ENCODE measurements at places on chromosomes 13 and 19. TPM values are rescaled to one million over a fixed set of nuclear protein-coding genes. Genes with fewer than 3 reads are reported as not detected.

DNA sequence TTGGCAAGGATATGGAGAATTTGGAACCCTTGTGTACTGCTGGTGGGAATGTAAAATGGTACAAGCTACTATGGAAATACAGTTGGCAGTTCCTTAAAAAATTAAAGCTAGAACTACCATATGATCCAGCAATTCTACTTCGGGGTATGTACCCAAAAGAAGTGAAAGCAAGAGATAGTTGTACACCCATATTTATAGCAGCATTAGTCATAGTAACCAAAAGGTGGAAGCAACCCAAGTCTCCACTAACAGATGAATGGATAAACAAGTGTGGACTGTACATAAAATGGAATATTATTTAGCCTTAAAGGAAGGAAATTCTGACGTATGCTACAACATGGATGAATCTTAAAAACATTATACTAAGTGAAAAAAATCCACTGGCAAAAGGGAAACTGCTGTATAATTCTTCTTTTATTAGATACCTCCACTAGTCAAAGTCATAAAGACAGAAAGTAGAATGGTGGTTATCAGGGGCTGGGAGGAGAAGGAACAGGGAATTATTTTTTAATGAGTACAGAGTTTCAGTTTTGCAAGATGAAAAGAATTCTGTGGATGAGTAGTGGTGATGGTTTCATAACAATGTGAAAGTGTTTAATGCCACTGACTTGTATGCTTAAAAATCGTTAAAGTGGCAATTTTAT lies 141.6 kb downstream of the RXFP2 start:
- H3K36me3 ChIP-seq = no peaks in the 10 kb centered on the region
- no peaks in the 10 kb centered on the region for H3K4me1 ChIP-seq
- H3K27me3 ChIP-seq = no peaks in the 10 kb centered on the region
- H3K4me3 ChIP-seq = no peak overlapping the region
- DNase-seq = no peak

GRCh38 chr13:98536729-98537128 lies 40.2 kb downstream of the STK24 start:
- no peaks in the 10 kb centered on the region for H3K36me3 ChIP-seq
- H3K27me3 ChIP-seq = no peaks in the 10 kb centered on the region
- no peak overlapping the region for H3K27ac ChIP-seq

DNA sequence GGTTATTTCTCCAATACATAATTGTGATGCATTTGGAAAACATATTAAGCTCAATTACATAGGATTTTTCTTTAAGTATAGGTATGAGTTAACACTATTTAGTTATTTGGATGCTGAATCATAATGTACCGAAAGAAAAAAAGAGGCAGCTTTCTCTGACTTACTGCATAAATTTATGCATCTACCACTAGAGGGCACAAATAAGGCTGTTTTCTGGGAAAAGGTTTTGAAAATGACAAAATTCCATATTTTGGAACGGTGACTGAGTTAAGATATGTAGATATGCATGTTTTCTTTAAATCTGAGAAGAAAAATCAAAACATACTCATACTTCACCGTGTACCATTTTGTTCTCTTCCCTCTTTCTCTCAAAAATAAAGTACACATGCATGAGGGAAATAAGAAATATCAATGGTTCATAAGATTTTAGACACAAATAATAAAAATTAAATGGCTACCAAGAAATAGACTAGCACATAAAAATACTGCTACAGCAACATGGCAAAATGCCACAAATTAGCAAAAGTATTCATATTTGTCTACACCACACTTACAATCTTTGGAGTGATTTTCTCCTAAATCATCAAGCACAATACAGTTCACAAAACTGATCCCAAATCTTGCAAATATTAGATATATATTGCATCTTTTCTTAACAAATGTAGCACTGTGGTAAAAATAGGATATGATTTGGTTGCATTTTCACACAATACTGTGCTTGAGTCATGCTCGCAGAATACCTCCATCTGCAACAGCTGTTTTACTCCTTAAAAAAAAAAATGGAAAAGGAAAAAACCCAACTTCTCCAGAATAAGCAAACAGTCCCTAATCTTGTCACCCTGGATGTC lies 260.0 kb downstream of the FGF14 start:
- H3K36me3 ChIP-seq = no peaks in the 10 kb centered on the region
- H3K27ac ChIP-seq = no peak overlapping the region
- no peak for DNase-seq

GRCh38 chr19:39765091-39766076 lies 13.3 kb upstream of the LEUTX start:
- H3K36me3 ChIP-seq = no peaks in the 10 kb centered on the region
- H3K27me3 ChIP-seq = no peaks in the 10 kb centered on the region
- no peak overlapping the region for H3K27ac ChIP-seq
- no peaks in the 10 kb centered on the region for H3K4me1 ChIP-seq
- no peak overlapping the region for H3K4me3 ChIP-seq
- DNase-seq = peak; percentile 18

- H3K4me3 ChIP-seq = no peak overlapping the region
- H3K27me3 ChIP-seq = no peaks in the 10 kb centered on the region
- DNase-seq = peak; percentile 62
- no peaks in the 10 kb centered on the region for H3K4me1 ChIP-seq
- H3K36me3 ChIP-seq = no peaks in the 10 kb centered on the region
- H3K27ac ChIP-seq = no peak overlapping the region
Measured at GRCh38 chr13:26482451-26483197, 74.9 kb upstream of the WASF3 start.

DNA sequence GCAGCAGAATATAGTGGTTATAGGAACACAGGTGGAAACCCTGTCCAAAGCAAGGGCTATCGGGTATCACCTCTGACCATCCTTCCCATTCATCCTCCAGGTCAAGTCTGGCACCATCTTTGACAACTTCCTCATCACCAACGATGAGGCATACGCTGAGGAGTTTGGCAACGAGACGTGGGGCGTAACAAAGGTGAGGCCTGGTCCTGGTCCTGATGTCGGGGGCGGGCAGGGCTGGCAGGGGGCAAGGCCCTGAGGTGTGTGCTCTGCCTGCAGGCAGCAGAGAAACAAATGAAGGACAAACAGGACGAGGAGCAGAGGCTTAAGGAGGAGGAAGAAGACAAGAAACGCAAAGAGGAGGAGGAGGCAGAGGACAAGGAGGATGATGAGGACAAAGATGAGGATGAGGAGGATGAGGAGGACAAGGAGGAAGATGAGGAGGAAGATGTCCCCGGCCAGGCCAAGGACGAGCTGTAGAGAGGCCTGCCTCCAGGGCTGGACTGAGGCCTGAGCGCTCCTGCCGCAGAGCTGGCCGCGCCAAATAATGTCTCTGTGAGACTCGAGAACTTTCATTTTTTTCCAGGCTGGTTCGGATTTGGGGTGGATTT lies 2.1 kb upstream of the RAD23A start:
- H3K36me3 ChIP-seq = no peaks in the 10 kb centered on the region
- H3K27me3 ChIP-seq = no peaks in the 10 kb centered on the region

DNA sequence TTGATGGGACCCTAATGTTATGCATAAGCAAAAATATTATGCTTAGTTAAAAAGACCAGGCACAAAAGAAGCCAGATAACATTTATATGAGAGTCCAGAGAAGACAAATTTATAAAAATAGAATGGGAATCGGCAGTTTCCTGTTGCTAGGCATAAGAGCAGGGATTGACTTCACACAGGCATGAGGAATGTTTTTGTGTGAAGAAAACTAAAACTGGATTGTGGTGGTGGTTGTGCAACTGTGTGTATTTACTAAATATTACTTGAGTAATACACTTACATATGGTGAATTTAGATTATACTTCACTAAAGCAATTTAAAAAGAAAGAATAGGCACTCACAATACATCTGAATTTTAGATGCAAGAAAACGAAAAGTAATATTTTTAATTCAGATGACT lies 108.3 kb downstream of the SLITRK1 start:
- no peak overlapping the region for H3K4me3 ChIP-seq
- DNase-seq = no peak
- no peak overlapping the region for H3K27ac ChIP-seq
- H3K27me3 ChIP-seq = no peaks in the 10 kb centered on the region
- H3K36me3 ChIP-seq = no peaks in the 10 kb centered on the region

The EHD2 gene
- 72.0 TPM for total RNA-seq

The ESD gene
- 144 TPM for total RNA-seq

DNA sequence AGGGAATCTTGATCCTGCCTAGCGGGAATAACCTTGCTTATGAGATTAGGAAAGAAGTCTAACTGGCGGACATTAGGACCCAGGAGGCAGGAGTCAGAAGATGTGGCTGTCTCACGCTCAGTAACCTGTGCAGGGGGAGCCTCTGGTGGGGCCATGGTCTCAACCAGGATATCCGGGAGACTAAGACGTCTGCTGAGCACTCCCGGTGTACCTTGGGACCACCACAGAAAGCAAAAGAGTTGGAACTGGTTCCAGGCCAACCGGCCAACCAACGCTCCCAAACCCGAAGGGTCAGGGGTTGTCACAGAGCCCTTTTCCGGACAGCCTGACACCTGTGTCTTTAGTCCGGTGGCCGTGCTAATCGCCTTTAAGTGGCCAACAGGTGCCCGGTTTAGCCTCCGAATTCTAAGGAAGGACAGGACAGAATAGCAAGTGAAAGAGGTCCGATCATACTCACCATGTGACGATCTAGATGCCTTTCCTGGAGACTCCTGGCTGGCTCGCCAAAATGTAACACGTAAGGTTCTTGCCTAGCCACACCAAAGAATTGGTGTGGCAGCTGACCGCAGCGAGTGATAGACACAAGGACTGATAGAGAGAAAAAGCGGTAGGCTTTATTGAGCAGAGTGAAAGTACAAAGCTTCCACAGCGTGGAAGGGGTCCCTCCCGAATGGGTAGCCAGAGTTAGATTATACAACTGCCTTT lies 103.9 kb upstream of the DIAPH3 start:
- no peaks in the 10 kb centered on the region for H3K36me3 ChIP-seq
- no peaks in the 10 kb centered on the region for H3K27me3 ChIP-seq
- no peak for DNase-seq
- H3K27ac ChIP-seq = no peak overlapping the region

DNA sequence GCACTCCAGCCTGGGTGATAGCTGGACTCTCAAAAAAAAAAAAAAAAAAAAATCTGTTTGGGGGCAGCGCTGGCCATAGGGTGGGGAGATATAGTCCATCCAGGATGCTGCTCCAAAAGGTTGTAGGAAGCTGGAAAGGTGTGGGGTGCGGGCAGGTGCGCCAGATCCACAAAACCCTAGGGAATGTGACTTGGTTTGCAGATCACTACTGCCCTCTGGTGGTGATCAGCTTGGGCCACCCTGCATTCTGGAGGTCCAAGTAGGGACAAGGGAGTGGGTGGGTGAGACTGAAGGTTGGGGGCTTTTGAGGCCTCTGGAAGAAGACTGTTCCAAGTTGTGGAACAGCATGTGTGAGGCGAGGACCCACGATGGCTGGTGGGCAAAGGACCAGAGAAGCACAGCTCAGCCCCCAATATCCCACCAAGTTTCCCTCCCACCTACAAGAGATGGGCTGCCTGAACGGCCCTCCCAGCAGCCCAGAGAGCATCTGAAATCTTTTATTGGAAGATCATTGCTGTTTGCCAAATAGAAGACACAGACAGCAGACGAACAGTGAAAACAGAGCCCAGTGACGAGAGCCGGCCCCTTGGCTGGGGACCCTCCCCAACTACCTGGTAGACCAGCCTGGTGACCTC lies 10.4 kb upstream of the TYK2 start:
- no peak overlapping the region for H3K27ac ChIP-seq
- H3K4me3 ChIP-seq = no peak overlapping the region
- H3K36me3 ChIP-seq = no peaks in the 10 kb centered on the region
- peak; percentile 59 for DNase-seq

- no peaks in the 10 kb centered on the region for H3K36me3 ChIP-seq
- DNase-seq = no peak
- H3K4me1 ChIP-seq = no peaks in the 10 kb centered on the region
Measured at GRCh38 chr13:46172531-46172991, 9.4 kb downstream of the LCP1 start.

The ZNF724 gene
- not detected for total RNA-seq

DNA sequence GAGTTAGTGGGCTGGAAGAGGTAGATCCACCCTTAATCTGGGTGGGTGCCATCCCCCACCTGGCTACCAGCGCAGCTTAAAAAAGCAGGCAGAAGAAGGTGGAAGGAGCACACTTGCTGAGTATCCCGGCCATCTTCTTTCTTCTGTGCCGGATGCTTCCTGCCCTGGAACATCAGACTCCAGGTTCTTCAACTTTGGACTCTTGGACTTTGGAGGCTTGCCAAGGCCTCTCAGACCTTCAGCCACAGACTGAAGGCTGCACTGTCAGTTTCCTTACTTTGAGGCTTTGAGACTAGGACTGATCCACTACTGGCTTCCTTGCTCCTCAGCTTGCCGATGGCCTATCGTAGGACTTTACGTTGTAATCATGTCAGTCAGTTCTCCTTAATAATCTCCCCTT lies 127.6 kb upstream of the GPC6 start:
- no peak for DNase-seq
- no peaks in the 10 kb centered on the region for H3K36me3 ChIP-seq
- H3K4me1 ChIP-seq = no peaks in the 10 kb centered on the region
- H3K4me3 ChIP-seq = no peak overlapping the region

- no peak overlapping the region for H3K27ac ChIP-seq
- no peak overlapping the region for H3K4me3 ChIP-seq
- H3K27me3 ChIP-seq = no peaks in the 10 kb centered on the region
- no peaks in the 10 kb centered on the region for H3K4me1 ChIP-seq
Measured at GRCh38 chr13:46160471-46161066, 21.4 kb downstream of the LCP1 start.

GRCh38 chr19:12270854-12271253 lies 23.8 kb downstream of the ZNF44 start:
- no peaks in the 10 kb centered on the region for H3K27me3 ChIP-seq
- no peaks in the 10 kb centered on the region for H3K36me3 ChIP-seq
- H3K27ac ChIP-seq = no peak overlapping the region
- H3K4me1 ChIP-seq = no peaks in the 10 kb centered on the region

The PALM3 gene
- total RNA-seq = 0.55 TPM

The CCDC70 gene
- not detected for total RNA-seq

- H3K27me3 ChIP-seq = no peaks in the 10 kb centered on the region
- no peaks in the 10 kb centered on the region for H3K4me1 ChIP-seq
- no peaks in the 10 kb centered on the region for H3K36me3 ChIP-seq
- no peak overlapping the region for H3K27ac ChIP-seq
- H3K4me3 ChIP-seq = no peak overlapping the region
Measured at GRCh38 chr13:48155848-48156247, 60.9 kb upstream of the MED4 start.

The LILRA2 gene
- 0.48 TPM for total RNA-seq

GRCh38 chr19:38547421-38547820 lies 70.3 kb downstream of the MAP4K1 start:
- no peak overlapping the region for H3K27ac ChIP-seq
- no peaks in the 10 kb centered on the region for H3K27me3 ChIP-seq
- H3K4me1 ChIP-seq = no peaks in the 10 kb centered on the region

GRCh38 chr13:103898481-103898880 lies 832.3 kb upstream of the SLC10A2 start:
- no peak for DNase-seq
- H3K4me3 ChIP-seq = no peak overlapping the region
- H3K4me1 ChIP-seq = no peaks in the 10 kb centered on the region
- no peak overlapping the region for H3K27ac ChIP-seq
- no peaks in the 10 kb centered on the region for H3K27me3 ChIP-seq

- no peaks in the 10 kb centered on the region for H3K27me3 ChIP-seq
- peak; percentile 74 for DNase-seq
- no peak overlapping the region for H3K27ac ChIP-seq
- no peak overlapping the region for H3K4me3 ChIP-seq
- no peaks in the 10 kb centered on the region for H3K36me3 ChIP-seq
Measured at GRCh38 chr13:98842858-98843481, 90.5 kb upstream of the SLC15A1 start.

The CGB7 gene
- total RNA-seq = not detected

All from uterus (tissue), 4 donors.